ENCODE measurements at places on chromosomes 5 and 9.

DNA sequence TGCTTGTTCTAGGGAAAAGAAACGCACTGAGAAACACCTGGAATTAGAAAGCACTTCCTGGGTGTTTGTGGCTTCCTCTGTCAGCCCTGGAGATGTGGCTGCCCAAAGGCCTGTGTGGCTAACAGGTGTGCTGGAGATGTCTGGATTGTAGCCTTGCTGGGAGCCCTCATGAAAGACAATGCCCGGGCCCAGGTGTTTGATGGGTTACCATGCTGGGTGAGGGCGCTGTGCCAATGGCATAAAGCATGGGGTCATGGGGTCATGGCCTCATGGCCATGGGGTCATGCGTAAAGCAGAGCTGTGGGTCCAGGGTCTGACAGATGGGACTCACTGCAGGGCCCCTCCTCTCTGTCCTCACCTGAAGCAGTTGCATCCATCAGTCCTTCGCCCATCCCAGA, 21.6 kb downstream of the ANKRD33B start:
- DNase-seq: no peak

- DNase-seq: peak; percentile 83
Measured at GRCh38 chr5:130773813-130774212, 391.2 kb downstream of the HINT1 start.

- no peak for DNase-seq
Measured at GRCh38 chr5:18752317-18752716, 1118.1 kb downstream of the TAF11L14 start.

GRCh38 chr9:34591917-34592866, 2.7 kb upstream of the CNTFR start:
- DNase-seq: no peak

DNA sequence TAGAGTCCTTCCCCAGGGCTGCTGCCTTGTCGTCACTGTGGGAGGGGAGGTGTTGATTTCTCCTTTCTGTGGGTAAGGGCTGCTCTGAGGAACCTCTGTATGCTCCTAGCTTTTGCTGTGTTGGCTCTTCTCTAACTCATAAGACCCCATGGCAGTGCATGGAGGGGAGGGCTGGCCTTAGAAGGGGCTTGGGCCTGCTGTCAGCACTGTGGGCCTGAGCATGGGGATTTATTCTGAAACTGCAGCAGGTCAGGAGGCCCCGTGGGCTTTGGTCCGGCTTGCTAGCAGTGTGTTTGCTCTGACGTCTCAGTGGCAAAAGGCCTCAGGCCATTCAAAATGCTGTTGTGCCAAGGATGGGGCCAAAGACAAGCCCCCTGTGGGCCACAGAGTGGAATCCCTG, 6.8 kb downstream of the FGF18 start:
- no peak for DNase-seq

DNA sequence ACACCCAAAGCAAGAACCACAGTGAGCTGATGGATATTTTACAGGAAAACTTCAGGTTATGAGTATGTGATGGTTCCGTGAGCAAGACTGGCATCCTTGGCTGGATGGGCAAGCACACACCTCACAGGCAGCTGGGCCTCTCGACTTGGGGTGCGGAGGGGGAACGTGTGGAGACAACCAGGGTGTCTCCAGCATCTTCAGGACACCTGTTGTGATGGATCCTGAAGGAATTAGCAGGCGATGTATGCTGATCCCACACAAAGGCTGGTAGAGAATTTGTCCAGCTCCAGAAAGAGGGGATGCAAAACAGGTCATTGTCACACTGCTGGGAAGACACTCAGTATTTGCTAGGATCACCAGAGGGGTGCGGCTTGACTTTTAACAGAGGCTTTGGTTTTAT, 42.7 kb downstream of the SECISBP2 start:
- DNase-seq: no peak

DNA sequence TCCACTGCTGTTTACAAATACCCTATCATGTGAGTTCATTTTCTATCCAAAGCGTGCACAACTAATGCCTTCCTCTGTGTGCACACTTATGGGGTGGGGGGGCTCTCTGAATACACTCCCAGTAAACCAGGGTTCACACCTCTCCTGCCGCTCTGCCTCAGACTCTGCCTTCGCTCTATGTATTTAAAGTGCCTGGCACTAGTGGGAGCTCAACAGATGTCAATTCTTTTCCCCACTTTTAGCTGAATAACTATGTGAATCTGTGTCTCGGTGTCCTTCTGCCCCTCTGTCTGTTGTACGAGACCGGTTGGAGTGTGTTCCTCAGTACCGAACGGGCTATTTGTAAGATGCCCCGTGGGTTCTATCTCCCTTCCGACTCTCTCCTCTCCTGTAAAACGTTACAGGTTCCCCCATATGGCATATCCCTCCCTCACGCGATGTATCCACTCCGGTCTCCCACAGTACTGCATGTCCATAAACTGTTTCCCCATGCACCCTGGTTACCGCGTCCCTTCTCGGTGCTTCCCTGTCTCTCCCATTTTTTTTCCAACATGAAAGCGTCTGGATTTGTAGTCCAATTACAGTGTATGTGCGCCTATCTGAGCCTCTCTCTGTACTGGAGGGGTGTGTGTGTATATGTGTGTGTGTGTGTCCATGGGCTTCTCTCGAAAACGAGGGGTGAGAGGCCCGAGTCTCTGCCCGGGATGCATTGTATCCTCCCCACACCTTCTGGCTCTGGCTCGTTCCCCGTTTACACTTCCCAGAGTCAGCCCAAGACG, 1.6 kb downstream of the ELL2 start:
- no peak for DNase-seq

All from HCT116 (cell line).